ENCODE measurements at places on chromosomes 4 and X.

DNA sequence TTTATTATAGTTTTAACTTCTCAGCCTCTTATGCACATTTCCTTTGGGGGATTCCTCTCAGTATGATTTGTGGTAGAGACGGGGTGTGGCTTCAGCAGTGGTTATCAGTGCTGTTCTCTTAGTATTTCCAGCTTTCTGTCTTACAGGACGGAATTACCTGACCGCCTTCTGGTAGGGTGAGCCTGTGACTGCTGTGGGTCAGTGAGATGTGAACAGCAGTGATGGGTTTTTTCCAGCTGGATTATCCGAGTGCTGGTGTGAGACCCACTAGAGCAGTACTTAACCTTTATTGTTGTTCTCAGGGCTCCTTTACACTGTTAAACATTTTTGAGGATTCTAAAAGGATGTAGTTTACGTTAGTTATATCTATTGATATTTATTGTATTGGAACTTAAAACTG, 135.2 kb downstream of the SLIT2 start:
- DNase-seq: no peak

DNA sequence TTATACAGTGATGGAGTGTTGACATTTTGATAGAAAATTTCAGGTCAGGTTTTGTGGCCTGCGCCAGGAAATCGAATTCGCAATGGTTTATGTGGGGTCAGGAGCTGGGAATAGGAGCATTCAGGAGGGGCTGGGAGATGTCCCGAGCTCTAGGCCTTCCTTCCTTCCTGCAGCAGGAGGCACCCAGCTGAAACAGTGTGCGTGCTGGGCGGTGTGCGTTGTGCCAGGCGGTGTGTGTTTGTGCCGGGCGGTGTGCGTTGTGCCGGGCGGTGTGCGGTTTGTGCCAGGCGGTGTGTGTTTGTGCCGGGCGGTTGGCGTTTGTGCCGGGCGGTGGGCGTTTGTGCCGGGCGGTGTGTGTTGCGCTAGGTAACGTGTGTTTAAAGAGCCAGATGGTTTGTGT, 1.7 kb downstream of the UVSSA start:
- no peak for DNase-seq

- no peak for DNase-seq
Observed at GRCh38 chr4:14237911-14238310, 610.4 kb upstream of the BOD1L1 start.

DNA sequence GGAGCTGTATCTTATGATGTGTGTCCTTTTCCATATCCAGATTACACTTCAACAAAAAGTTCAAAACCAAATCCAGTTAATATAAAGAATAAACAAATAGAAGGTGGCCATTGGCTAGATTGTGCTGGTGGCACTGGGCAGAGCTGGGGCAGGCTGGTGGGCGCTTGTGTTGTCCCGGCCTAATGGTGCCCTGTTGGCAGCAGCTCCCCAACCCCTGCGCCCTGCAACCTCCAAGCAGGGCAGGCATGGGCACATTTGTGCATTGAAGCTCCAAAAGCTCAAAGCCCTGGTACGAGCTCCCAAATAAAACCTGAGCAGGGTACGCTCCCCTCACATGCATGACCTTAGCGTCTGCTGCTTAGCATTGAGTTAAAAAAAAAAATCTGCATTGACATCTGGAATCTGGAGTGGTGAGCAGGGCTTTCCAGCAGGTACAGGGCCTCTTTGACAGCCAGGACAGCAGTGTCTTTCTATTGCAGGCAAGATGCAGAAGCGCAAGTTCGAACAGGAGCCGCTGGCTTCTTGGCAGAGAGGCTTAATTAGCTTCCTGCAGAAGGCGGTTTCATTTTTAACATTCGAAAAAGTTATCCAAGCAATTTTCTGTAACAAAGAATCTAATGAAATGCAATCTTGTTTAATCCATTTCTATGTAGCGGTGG, 25.9 kb upstream of the NYX start:
- DNase-seq: no peak
